ENCODE measurements at places on chromosomes 3 and 15. TPM values are rescaled to one million over a fixed set of nuclear protein-coding genes. Genes with fewer than 3 reads are reported as not detected.

DNA sequence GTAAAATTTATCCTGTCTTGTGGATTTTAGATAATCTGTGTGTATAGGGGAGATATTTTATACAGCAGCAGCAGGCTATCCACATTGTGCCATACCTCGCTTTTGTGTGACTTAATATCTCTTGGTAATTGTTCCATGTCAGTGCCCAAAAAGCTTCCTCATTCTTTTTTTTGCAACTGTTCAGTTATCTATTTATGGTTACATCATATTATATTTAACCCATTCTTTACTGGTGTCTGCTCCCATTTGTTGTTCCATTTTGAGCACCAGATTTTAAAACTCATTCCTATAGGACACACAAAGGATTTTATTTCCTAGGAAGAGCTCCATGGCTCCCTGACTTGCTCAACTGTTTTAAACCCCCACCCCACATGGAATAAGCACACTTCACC lies 86.3 kb upstream of the RASGRP1 start:
- DNase-seq = no peak

DNA sequence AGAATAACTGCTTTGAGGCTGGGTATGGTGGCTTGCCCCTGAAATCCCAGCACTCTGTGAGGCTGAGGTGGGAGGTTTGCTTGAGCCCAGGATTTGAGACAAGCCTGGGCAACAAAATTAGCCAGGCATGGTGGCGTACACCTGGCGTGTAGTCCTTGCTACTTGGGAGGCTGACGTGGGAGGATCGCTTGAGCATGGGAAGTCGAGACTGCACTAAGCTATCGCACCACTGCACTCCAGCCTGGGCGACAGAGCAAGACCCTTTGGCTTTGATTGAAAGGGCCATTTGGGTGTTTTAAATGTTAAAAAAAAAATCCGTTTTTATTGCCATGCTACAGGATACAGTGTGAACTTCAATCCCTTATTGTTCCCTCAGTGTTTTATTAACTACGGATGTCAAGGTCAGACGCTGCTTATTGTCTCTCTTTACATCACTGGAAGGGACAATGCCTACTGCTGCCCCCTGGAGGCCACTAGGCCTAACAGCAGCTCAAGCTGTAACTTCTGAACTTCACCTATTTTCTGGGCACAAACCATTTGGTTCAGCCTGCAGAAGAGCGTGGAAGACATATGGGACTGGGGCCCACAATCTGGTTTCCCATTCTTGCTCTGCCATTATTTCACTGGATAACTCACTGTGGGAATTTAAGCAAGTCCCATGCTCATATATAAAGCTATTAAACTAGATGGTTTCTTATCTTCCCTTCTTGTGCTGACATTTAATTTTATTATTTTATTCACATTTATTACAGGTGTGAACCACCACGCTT lies 15.3 kb upstream of the IREB2 start:
- peak; percentile 51 for DNase-seq

DNA sequence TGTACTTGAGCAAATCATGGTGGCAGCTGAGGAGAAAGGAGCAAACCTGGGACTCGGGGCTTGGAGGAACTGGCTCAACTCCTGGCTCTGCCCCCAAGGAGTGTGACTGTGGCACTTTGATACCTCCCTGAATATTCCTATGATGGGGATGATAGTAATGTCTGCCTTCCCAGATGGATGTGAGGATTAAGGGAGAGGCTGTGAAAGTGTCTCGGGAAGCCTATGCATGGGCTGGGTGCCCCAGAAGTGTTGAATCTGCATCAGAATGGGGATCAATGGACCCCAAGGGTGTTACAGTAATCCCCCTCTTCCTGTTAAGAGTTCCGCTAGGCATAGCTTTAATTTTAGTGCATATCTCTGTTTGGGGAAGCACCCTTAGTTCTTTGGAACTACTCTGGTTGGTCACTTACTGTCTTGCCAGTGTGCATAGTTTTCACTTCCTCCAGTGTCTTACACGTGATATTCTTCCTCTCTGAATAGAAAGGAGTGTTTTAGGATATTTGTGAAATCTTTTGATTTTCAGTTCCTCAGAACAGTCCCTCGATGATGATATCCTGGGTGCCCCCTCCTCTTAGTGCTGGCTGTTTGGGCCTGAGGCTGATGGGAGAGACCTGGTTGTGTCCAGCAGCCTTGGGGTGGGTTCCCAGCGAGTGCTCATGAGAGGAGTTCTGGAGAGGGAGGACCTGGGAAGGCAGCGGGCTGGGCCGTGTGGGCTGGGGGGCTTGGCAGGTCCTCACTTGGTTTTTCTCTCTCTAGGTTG lies 97.5 kb downstream of the CHDH start:
- no peak for DNase-seq

LTK gene
- total RNA-seq = 0.57 TPM

CLDN18 gene
- not detected for total RNA-seq
